SIG-M5 (cell line): ENCODE measurements at places on chromosomes 4 and X.

DNA sequence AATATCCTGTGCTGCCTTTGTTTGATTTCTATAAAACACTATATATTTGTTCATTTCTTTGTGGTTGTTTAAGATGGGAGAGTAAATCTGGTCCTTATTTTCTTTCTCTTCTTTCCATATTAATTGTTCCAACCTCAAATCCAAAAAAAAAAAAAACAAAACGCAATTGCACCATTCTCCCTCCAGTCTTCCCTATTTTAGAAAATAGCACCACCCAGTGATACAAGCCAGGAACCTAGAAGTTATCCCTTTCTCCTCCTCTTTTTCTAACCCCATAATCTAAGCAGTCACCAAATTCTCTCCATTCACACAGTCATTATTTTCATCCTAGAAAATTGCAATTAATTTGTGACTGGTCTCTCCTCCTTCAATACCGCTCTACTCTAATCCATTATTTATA, 107.8 kb downstream of the GABRA3 start:
- no peak for DNase-seq

DNA sequence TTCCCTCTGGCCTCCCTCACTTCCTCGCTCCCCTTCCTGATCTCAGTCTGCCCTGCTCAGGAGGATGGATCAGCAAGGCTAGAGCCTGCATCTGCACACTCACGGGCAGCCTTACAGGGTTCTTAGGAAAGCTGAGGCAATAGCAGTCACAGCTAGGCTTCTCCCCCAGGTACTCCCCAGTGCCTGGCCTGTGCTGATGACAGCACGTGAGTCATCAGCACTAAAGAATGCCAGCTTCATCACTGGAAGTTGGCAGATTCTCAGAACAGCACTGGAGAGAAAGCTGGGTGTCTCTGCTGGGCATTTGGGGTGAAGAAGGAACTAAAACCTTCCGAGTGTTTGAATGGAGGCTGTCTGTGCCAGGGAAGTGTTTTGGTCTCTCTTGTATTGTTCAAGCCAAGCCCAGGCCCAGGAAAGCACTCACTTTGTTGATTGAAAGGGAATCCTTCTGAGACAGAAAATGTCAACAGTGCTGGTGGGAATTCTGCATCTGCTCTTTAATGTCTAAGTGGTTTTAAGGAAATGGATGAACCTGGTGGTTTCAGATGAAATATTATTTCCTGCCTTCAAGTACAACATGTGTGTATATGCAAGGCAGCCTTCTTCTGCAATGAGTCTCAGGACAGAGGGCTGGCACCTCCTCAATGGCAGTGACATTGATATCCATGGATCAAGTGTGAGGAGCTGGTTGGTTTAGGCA, 73.0 kb upstream of the SCOC start:
- DNase-seq = no peak

- no peak for DNase-seq
These were observed 155.6 kb downstream of the HNRNPD start for GRCh38 chr4:82217986-82218715.

DNA sequence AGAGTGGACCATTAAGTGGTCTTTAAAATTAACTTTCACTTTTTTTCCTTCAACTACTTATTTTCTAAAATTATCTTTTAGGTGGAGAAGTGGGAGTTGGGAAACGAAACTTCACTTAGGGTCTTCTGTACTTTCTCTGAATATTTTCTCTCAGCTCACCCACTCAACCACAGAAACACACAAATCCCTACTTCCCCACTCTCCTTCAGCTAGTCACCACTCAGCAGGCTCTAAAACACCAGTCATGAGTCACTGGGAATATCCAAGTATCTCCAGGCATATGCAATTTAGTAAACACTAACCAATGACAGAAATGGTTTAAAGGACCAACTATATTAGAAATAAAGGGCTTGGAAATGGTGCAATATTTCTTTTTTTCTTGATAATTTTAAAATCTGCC, 153.0 kb upstream of the RPS6KA6 start:
- no peak for DNase-seq
